ENCODE measurements at places on chromosomes 7 and 10.

DNA sequence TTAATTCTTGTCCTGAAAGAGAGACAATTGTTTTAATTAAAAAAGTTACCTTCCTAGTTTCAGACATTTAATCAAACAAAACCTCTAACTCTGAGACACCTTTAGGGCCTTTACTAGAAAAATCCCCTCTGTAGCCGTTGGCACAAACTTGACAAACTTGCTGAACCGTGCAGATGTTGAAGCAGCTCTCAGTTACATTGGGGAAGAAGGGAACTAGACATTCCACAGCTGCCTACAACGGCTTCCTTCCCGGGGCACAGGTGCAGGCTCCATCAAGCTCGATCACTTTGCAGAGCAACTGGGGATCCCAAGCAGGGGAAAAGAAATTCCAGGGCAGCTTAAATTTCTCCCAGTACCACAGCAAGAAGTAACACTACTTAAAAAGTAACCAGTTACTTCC is 141.3 kb downstream of the SKAP2 start:
- peak; percentile 34 for DNase-seq

DNA sequence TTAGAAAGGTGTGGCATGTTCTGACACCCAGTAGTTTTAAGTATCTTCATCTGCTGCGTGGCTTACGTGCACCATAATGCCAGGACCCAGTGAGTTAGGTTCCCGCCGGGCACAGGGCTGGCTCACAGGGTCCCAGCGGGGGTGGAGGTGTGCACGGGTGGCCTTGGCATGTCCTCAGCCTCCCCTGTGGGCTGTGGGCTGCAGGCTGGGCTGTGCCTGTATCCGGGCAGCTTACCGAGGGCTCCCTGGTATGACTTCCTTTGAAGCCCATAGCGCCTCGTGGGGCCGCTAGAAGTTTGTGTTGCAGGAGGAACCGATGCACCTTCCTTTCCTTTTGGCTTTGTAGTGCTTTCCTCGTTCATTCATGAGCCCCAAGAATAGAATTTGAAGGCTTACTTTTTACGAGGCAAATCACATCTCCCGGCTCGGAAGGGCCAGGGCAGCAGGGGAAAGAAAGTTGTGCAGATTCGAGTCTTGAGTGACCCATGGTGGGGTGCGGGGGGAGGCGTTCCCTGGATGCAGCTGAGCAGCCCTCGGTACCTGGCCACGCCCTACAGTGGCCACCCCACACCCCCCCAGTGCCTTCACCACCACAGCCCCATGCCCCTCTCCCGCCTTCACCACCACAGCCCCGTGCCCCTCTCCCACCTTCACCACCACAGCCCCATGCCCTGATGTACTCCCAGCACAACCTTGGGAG is 113.2 kb downstream of the WDR37 start:
- no peak for DNase-seq

- no peak for DNase-seq
Observed at GRCh38 chr7:100174582-100174981, 2.6 kb downstream of the GPC2 start.

GRCh38 chr10:87538092-87539015 is 33.7 kb downstream of the MINPP1 start:
- DNase-seq, result no peak

DNA sequence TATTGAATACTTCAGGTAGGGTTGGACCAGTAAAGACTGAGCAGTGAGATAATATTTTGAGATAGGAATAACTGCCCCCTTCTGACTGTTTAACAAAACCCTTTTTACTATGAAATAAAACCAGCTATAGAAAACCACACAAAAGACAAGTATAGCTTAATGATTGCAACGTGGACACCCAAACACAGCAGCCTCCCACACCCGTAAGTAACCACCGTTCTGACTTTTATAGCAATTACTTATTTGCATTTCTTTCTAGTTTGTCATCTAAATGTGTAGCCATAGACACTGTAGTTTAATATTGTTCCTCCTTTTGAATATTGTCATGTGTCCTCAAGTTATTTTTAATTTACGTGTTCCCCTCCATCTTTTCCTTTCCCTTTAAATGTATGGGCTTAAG is 42.9 kb upstream of the SYPL1 start:
- no peak for DNase-seq

GRCh38 chr10:59320355-59320754 is 42.0 kb downstream of the FAM13C start:
- DNase-seq, result no peak

DNA sequence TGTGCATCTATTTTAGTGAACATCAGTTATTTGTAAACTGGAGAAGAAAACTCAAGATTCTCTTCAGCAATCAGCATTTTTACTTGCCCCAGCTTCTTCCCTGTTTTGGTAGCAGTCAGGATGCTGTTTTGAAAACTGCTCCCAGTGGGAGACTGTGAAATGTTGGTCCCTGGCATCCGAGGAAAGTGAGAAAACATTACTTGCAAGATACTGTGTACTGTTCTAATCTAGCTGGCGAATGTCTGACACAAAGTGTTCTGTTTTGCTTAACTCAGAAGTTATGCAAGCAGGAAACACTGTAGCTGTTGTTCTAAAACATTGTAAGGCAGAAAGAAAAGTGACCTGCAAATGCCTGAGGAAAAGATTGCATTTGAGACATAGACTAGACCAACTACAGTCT is 171.8 kb upstream of the POM121L12 start:
- no peak for DNase-seq

DNA sequence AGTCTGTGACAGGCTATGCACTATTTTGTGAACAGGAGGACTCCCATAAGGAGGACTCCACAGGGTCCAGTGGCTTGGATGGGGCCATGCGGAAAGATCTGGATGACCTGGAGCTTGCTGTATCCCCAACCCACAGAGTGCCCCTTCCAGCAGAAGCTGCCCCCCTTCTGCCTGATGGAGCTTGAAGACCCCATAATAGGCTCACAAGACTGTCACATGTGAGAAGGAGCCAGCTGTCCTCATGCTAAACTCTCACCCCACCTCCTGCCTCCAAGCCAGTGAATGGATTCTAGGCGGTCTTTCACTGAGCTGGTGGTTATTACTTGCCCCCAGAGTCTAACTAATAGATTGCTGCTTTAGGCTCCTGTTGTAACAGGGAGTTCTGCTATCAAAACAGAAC is 79.1 kb downstream of the XRCC2 start:
- no peak for DNase-seq

GRCh38 chr10:122298598-122299301 is 27.7 kb downstream of the BTBD16 start:
- peak; percentile 87 for DNase-seq

- DNase-seq, result no peak
Observed at GRCh38 chr10:76315240-76315639, 883.8 kb downstream of the LRMDA start.

- no peak for DNase-seq
Observed at GRCh38 chr10:80192553-80192952, 12.8 kb downstream of the ANXA11 start.

Data from left kidney (tissue), 8 donors.